ENCODE measurements at places on chromosomes 6 and 20.

DNA sequence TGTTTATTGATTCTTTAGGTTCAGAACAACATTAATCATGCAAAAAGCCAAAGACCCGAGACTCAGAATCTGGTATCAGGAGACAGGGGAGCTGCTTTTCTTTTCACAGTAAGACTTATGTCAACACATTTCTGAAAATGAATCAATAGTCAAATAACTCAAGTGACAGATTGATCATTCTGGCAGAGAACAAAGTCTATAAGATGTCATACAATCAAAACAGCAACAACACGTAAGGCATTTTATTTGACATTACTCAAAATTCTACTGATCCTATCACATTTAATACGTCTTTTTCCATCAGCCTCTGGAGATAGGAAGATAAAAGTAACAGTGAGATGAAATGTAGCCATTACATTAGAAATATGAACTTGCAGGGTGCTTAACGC is 93.4 kb upstream of the EEF1E1 start:
- no peak for DNase-seq

GRCh38 chr6:119267126-119267905 is 82.2 kb downstream of the MAN1A1 start:
- no peak for DNase-seq

- DNase-seq, result no peak
Measured at GRCh38 chr6:119173249-119174084, 95.0 kb upstream of the FAM184A start.

- peak; percentile 25 for DNase-seq
Measured at GRCh38 chr6:150025201-150025917, at the start of gene RAET1L. Gene RAET1L, minus strand, starts transcription at chr6:150025532. Its CDS starts 61 bp downstream, at chr6:150025471.

- peak; percentile 79 for DNase-seq
Measured at GRCh38 chr6:149209871-149210775, 107.4 kb upstream of the TAB2 start.

GRCh38 chr6:45433533-45434380 is 56.0 kb upstream of the SUPT3H start:
- DNase-seq, result no peak

DNA sequence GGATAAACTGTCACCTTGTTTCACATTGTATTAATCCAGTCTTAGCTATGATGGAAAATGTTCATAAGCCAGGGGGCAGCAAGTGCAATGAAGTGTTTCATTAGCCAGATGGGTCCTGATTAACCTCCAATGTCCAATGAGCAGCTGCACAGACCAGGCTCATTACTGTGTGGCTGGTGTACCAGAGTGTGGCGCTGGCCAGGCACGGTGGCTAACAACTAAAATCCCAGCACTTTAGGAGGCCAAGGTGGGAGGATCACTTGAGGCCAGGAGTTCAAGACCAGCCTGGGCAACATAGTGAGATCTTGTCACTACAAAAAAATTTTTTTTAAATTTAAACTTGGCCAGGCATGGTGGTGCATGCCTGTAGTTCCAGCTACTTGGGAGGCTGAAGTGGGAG is 201.7 kb upstream of the FOXQ1 start:
- DNase-seq, result no peak

GRCh38 chr6:41171908-41172307 is 9.0 kb upstream of the TREM2 start:
- DNase-seq, result no peak

GRCh38 chr6:30761791-30762429 is 17.6 kb upstream of the IER3 start:
- no peak for DNase-seq

GRCh38 chr6:112287577-112288225 is 33.3 kb upstream of the LAMA4 start:
- no peak for DNase-seq

GRCh38 chr6:169024047-169024660 is 229.5 kb downstream of the THBS2 start:
- DNase-seq, result no peak

GRCh38 chr6:78505178-78505577 is 362.2 kb upstream of the IRAK1BP1 start:
- no peak for DNase-seq

DNA sequence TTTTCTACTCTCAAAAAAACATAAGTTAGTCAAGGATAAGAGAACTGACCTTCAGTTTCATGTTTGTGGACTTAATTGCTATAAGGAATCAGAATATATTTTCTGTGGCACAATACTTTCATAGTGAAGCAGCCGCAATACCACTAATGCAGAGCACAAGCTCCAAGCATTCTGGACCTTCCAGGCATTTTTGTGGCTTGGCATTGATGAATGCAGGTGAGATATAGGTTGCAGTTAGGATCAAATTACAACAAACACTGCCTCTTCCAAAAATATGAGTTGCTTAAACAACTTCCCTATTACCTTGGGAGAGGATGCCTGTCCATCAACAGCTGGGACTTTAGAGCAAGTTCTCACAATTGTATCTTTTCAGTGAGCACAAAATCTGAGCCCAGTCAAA is 162.8 kb upstream of the RSPO3 start:
- no peak for DNase-seq

- peak; percentile 39 for DNase-seq
Measured at GRCh38 chr6:107319906-107320530, 139.3 kb downstream of the PDSS2 start.

DNA sequence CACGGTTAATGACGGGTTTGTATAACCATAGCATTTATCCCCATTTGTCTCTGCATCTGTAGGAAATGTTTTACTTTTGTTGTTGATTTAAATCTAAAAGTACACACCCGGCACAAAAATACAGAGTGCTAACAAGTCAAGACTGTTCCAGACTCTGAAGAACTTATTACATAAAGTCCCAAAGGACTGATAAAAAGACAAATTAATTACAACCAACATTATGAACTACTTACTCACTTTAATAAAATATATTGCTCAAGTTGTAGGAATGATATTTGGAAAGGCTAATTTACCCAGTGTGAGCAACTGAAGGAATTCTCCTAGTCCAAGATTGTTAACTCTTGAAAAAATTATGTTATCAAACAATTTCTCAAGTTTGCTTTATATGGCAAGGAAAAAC is 115.6 kb downstream of the KIF13A start:
- DNase-seq, result no peak

- no peak for DNase-seq
Measured at GRCh38 chr6:116931456-116931855, 54.4 kb downstream of the RFX6 start.

GRCh38 chr20:43723735-43724134 is 3.1 kb downstream of the GTSF1L start:
- DNase-seq, result no peak

DNA sequence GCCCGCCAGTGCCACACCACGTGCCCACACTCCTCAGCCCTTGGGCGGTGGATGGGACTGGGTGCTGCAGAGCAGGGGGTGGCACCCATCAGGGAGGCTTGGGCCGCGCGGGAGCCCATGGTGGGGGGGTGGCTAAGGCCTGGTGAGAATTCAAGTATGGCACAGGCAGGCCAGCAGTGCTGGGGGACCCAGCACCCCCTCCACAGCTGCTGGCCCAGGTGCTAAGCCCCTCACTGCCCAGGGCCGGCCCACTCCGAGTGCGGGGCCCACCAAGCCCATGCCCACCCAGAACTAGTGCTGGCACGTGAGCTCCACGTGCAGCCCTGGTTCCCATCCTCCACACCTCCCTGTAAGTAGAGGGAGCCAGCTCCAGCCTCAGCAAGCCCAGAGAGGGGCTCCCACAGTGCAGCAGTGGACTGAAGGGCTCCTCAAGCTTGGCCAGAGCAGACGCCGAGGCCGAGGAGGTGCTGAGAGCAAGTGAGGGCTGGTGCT is 1091.1 kb upstream of the GJE1 start:
- DNase-seq, result no peak

DNA sequence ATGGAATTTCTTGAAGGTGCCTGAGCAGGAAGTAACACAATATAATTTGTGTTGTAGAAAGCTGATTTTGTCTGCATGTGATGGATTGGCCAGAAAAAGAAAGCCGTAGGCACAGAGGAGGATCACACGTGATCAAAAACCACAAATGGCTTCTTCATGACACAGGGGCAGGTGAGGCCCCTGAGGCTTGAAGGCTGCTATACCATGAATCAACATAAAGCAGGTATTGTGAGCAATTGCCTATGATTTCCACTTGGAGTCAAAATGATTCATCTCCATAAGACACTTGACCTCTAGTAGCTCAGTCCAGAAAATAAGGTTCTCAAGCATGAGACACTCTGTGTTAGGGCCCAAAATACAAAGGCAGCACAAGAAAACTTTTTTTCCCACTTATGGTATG is 42.4 kb upstream of the EYA4 start:
- no peak for DNase-seq
